ENCODE measurements at places on chromosomes 2 and 18.

- no peak for DNase-seq
Observed at GRCh38 chr18:79637921-79638909, 41.4 kb upstream of the CTDP1 start.

DNA sequence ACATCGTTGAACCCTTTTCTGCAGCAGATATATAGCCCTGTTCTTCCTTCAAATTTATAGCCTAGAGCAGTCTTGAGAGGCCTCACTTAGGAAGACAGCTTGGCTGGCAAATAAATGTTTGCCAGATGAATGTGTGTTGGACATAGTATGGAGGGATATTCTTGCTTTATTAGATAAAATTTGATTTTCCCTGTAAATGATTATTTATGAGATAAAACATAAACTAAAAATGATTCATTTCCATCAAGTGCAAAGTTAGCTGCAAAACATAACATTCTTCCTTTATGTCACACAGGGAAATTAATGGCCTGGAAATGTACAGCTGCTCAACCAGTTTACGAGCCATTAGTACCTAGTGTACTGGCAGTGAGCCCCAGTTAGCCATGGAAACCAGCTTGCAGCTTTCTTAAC lies 82.5 kb downstream of the LIMS1 start:
- no peak for DNase-seq

GRCh38 chr18:50695431-50696176 lies 124.2 kb downstream of the MRO start:
- DNase-seq, result no peak

DNA sequence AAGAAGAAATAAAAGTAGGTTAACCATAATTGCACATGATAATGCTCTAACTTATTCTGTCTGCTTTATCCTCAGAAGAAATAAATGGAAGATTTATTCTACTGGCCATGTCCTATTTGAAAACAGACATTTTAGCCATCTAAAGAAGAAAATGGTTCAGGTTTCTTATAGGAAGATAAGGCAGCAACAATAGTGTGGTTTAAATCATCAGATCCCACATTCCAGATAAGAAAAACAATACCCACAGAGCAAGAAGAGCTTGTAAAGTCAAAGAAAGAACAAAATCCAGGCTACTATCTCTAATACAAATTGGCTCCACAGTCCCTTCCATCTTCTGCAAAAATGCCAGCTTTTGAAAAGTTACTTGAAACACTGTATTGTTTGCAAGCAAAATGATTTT lies 49.3 kb downstream of the L3MBTL4 start:
- no peak for DNase-seq

DNA sequence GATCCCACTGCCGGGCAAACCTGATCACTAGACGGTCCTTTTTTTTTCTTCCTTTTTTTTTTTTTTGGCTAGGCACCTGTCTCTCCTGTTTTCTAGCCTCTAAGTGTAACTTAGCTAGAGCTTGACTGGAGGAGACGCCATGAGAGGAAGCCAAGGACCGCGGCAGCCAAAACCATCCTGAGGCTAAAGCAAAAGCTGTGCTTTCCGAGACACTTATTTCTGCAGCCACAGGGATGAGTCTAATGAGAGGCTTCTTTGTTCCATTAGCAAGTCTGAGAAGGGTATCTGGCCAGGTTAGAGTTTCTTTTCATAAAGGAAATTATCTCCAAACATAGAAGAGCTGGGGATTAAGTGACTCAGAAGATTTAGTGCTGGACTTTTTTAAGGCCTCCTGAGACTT lies 7.3 kb upstream of the CXCR4 start:
- DNase-seq, result no peak

GRCh38 chr2:102187496-102188150 lies 800 bp downstream of the IL1RL2 start:
- peak; percentile 23 for DNase-seq

GRCh38 chr2:171763602-171764001 lies 76.3 kb downstream of the DYNC1I2 start:
- DNase-seq, result no peak

DNA sequence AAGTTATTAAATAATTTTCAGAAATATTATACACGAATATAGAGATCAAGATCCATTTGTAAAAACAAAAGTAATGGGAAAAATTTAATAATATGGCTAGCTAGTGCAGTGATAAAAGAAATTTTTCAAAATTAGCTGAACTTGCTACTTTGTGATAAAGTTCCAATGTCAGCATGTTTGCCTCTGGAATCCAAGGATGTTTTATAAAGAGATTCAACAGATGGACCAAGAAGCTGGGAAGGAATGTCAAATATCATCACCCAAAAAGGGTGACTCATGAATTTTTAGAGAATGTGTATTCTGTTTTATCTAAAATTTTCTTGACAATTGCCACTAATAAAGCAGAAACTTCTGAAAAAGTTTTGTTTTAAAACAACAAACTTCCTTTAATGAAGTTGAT lies 95.3 kb downstream of the FSIP2 start:
- DNase-seq, result no peak

GRCh38 chr2:171310889-171311288 lies 122.9 kb downstream of the METTL8 start:
- no peak for DNase-seq

DNA sequence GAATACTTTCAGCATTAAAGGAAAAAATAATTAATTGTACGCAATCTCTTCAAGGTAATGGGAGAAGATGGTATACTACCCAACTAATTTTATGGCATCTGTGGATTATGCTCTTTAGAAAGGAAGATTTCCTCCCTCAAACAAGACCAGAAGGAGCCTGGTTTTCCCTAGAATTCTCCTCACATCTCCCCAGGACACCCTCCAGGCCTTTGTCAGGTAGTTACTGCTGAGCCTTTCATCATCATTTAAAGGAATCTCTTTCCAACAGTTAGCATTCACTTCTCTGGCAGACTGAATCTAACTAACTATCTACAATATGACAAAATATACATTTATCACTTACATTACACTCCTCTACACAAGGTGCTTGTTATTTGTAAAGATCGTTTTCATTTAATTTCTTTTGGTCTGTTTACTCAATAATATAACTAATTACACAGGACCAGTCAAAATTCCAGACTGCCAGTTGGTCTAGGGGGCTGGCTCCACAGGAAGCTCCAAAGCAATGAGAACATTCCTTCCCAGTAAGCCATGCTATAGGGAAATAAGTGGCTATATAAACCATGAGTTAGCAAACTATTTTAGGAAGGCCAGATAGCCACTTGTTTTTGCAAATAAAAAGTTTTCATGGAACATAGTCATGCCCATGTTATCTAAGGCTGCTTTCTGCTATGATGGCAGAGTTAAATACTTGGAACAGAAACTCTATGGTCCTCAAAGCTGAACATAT lies 19.1 kb downstream of the ZNF24 start:
- DNase-seq, result no peak

DNA sequence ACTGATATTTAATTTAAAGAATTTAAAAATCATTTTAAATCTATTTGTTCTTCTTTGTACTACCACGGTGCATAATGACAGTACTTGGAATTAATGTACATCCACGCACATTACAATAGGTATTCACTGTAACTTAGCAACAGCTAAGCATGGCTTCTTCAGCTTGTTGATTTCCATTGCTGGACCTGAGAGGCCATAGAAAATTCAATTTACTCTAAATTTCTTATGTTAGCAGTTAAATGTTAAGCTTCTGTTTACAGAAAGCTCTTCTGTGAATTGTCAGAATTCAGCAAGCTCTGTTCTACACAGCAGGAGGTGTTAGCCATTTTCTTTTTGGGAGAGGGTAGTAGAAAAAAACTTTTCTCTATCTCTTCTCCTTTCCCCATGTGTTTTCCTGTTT lies 1149.3 kb upstream of the CDH2 start:
- DNase-seq, result no peak

- DNase-seq, result peak; percentile 37
Observed at GRCh38 chr2:239401881-239402233, 1.0 kb upstream of the HDAC4 start.

DNA sequence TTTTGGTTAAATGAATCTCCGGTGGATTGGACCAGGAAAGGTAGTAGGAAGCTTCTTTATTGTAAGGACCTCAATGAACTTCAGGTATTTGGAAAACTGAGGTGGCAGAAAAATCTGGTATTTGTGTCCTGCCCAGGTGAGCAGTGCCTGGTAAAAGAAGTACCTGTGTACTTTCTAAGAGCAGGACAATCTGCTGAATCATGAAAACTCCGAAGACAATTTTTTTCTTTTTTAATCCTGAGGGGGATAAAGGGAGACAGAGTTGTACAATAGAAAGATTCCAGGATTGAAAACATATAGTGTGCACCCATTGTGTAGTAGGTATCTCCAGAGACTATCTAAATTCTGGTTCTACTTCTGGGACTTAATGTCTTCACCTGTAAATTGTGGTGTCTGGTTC lies 191.8 kb upstream of the SPOPL start:
- no peak for DNase-seq

GRCh38 chr2:102581911-102582310 lies 37.4 kb upstream of the SLC9A2 start:
- DNase-seq, result no peak

DNA sequence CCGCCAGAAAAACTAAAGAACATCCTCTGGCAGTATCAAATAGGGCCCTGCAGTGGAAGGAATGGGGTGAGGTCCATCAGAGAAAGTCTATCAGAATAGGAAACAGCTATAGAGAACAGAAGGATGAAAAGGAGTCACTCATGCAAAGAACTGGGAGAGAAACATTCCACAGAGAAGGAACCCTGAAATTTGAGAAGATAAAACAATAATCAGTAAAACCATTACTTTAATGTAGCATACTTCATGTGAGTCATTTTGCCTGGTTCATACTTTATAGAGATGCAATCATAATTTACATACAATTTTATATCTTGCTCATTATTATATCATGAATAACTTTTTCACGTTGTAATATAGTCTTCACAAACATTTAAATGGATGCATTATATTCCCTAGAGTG lies 402.2 kb downstream of the NCKAP5 start:
- no peak for DNase-seq

GRCh38 chr18:32060026-32060425 lies 31.6 kb upstream of the RNF138 start:
- no peak for DNase-seq

GRCh38 chr2:62424899-62425298 lies 81.1 kb downstream of the TMEM17 start:
- no peak for DNase-seq

GRCh38 chr2:41579806-41580205 lies 468.0 kb upstream of the PKDCC start:
- no peak for DNase-seq

DNA sequence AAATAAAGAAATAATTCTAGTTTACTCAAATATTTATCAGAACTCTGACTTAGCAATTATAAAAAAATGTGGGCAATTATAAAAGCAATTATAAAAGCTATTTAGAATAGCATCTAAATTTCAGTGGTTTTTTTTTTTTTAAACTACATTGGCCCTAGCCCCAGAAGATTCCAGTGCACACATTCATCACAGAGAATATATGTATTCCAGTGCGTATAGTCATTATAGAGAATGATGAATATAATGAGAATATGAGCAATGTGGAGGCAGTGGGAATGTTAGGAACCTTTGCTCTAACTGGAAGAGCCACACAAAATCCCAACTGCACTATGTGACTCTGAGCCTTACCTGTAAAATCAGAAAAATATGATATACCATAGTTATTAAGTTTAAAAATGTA lies 10.5 kb downstream of the MAP3K2 start:
- no peak for DNase-seq

DNA sequence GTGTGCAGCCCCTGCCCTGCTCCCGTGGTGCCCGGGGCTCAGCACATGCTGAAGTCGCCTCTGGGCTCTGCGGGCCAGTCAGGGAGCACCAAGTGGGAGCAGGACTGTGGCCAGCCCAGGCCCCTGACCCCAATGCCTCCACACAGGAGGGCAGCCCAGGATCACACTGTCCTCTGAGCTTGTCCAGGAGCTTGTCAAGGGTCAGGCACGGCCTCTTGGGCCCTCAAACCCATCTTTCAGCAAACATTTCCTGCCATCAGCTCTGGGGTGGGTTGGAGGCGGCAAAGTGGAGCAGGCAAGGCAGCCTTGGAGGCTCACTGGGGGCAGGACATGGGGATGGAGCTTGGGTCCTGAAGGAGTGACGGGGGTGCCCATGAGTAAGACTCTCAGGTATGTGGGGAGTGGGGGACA lies 10.3 kb downstream of the SNED1 start:
- no peak for DNase-seq

DNA sequence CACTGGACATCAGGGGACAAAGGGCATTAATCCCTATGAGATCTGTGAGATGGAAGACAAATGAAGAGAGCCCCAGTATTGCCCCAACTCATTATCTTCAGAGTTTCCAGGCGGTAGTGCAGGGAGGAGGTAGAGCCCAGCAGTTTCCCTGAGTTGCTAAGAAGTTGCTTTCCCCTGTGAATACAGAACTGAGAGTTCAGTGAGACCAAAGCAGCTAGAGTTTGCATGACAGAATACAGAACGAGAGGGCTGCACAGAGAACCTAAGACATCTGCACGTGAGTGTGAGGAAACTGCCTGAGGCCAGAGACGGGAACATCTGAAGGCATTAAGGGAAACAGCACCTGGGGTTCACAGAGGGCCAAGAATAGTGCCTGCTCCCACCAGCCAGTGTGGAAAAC lies 18.1 kb upstream of the PGAP1 start:
- DNase-seq, result no peak

- no peak for DNase-seq
Observed at GRCh38 chr18:212780-213179, 54.4 kb downstream of the USP14 start.

GRCh38 chr2:12507295-12507694 lies 209.4 kb upstream of the TRIB2 start:
- peak; percentile 85 for DNase-seq

GRCh38 chr2:60079562-60079961 lies 473.9 kb downstream of the BCL11A start:
- no peak for DNase-seq

GRCh38 chr2:27435628-27436027 lies 6.6 kb upstream of the KRTCAP3 start:
- DNase-seq, result no peak

- no peak for DNase-seq
Observed at GRCh38 chr18:77366720-77367641, 117.3 kb downstream of the GALR1 start.

- DNase-seq, result no peak
Observed at GRCh38 chr2:66430505-66431273, 4.2 kb upstream of the MEIS1 start.

DNA sequence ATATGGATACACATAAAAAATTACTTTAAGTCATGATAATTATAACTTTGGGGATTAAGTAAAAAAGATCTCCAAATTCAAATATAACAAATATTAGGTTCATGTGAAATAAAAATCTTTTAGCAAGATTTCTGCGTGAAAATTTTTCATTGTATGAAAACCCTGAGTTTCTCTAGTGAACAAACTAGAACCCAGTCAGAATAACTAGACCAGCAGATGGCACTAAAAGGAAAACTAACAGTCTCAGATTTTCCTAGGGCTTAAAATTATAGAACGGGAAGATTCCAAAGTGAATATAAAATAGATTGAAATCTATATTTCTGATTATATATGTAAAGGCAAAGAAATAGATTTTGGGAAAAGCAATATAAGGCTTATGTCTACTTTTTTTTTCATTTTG lies 43.3 kb downstream of the TMEM200C start:
- no peak for DNase-seq

GRCh38 chr2:132937629-132938028 lies 267.6 kb upstream of the LYPD1 start:
- DNase-seq, result no peak
